ENCODE measurements at places on chromosomes 16 and 17. TPM values are rescaled to one million over a fixed set of nuclear protein-coding genes. Genes with fewer than 3 reads are reported as not detected.

The HAP1 gene
- total RNA-seq: 0.18 TPM

The SEPTIN12 gene
- total RNA-seq: not detected

The ORMDL3 gene
- total RNA-seq: 26.6 TPM

- no peak for DNase-seq
Measured at GRCh38 chr16:50282010-50282538, 15.7 kb downstream of the ADCY7 start.

DNA sequence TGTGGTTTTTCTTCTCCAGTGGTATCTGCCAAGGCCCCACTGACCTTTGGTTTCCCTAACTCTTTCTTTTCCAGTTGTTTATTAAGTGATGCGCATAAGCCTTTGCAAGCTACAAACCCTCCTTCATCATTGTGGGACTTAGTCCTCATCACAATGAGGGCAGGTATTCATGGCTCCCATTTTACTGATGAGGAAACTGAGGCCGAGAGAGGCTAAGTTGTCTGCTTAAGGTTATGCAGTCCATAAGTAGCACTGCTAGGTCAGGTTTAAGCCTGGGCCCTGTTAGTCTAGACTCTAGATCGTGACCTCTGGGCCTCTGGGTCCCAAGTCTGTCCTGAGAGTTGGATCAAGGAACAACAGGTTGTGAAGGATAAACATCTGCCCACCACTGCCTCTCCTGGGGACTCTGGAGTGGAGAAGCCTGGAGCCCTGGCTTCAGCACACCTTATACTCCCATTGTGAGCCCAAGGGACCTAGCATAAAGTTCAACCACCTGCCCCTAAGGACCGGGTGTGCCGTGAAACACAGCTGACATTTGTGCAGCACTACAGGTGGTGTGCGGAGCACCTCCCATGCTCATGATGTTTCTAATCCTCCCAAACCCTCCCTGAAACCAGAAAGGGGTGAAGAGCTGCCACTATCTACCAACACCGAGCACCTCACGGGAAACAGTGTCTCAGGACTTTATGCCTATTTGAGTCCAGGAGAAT, 5.2 kb upstream of the KCNH6 start:
- no peak for DNase-seq

DNA sequence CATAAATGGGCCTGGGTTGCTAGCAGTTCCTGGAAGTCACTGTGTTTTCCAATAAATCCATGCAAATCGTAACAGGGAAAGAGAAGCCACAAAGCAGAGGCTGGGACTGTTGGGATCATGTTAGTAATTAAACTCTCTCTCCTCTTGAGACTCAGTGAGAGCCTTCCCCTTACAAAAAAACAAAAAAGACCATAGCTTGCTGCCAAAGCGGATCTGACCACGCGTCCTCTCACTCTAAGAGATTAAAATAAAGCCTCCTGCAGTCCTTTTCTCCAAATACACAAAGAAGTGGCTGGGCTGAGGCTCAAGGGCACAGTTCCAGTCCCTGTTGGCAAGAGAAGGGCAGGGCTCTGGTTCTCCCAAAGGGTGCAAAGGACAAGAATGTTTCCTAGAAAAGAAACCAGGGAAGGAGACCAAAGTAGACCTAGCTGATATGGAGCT, 38.5 kb downstream of the PIGL start:
- no peak for DNase-seq

GRCh38 chr16:67393788-67394154, 473 bp upstream of the TPPP3 start:
- DNase-seq: no peak

GRCh38 chr16:89722392-89723278, 1.3 kb downstream of the ZNF276 start:
- no peak for DNase-seq

DNA sequence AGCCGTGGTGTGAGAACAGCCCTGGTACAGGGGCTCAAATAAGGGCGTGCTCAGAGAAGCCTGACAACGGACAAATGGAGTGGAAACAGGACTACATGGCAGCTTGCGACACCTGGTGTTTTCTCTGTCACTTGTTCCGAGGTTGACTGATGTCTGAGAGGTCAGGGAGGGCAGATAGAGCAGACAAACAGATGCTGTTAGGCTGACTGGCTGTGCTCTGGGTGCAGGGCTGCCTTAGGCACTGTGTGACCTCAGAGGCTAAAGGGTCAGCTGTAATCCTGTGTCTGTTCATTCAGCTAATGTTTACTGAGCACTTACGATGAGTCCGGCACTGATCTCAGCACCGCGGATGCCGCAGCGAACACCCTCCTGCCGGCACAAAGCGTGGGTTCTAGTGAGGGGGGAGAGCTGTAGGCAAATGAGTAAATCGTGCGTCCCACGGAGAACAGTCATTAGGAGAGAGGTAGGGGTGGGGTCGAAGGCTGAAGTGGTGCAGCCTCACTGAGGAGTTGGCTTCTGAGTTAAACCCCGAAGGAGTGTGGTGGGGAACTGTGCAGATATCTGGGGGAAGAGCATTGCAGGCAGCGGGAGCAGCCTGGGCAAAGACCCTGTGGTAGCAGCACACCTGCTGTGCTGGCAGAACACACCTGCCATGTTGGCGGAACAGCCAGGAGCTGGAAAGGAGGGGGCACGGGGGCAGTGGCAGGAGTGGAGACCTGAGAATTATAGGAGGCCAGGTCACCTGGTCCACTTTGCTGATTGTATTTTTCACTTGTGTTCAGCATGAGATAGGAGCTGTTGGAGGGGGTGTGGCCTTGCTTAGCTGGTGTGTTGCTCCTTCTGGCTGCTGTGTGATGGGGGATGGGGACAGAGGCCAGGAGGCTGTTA, 35.0 kb downstream of the GPT2 start:
- no peak for DNase-seq

GRCh38 chr16:51994597-51994996, 552.3 kb downstream of the TOX3 start:
- no peak for DNase-seq

- no peak for DNase-seq
Measured at GRCh38 chr17:10843811-10844210, 5.9 kb upstream of the PIRT start.

GRCh38 chr17:77133087-77133638, 7.6 kb upstream of the SEC14L1 start:
- DNase-seq: no peak

DNA sequence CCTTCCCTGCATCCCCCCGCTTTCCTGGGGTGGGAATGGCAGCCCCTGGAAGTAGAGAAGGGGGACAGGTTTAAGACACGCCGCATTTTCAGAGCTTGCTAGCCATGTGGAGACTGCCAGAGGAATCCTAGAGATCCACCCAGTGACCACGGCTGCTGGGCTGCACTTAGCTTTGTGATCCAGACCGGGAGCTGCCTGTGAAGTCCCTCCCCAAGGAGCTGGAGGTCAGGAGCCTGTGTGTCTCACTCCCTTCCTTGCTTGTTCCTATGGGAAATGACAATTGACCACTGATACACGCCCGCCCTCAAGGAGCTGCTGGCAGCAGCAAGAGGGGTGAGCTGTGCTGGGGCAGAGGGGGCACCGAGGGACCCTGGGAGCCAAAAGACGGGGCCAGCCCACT, 73.7 kb downstream of the SREBF1 start:
- DNase-seq: no peak

- DNase-seq: no peak
Measured at GRCh38 chr17:42313773-42314566, 25.7 kb downstream of the STAT5A start.

DNA sequence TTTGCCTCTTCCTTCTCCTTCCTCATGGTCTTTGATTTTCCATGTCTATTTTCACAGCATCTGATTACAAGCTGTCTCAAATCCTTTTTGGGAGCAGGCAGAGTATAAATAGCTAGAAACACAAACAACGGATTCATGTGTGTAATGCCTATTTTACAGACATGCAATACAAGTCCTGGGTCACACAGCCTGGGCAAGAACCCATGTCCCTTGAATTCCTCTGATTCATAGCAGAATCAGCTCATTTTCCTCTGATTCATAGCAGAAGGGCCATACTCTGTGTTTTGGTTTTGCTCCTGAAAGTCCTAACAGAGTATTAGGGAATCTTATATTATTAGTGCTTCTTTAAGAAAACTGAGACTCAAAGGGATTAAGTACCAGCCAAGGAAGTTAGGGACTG, 71.3 kb downstream of the IRX5 start:
- no peak for DNase-seq

GRCh38 chr16:75702242-75702641, 981 bp upstream of the DUXB start:
- DNase-seq: no peak

DNA sequence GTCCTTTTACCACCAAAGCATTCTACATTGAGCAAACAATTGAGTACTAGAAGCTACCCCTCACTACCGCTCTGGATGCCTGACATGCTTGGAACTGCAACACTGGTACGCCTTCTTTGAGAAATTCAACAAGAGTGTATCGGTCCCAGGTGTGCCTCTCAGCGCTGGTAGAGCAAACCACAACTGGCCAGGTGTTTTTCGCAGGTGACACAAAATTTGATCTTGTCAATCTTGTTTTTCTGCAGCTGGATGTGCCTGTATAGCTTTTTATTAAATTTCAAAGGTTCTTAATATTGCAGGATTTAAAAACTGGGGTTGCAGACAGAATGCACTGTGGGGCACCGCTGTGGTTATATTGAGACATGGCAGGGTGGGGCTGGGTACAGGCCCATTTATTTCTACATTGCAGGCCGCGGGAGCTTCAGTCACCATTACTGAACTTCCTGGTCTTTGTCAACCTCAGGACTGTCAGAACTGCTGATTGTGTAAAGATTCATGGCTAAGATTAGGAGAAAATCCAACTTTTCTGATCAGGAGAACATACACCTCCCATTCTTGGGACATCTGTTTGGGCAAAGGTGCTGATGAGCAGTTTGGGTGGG, 4.5 kb upstream of the SNX20 start:
- DNase-seq: no peak

DNA sequence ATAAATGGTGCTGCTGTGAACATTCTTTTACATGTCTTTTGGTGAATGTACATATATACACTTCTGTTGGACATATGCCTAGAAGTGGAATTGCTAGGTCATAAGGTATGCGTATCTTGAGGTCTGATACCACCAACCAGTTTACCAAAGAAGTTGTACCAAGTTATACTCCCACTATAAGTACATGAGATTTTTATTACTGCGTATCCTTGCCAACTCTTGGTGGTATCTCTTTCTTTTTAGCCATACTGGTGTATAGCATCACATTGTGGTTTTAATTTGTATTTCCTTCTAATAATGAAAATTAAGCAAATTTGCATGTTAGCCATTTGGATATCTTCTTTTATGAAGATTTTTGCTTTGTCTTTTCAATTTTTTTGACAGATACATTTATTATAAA, 80.5 kb downstream of the ATF7IP2 start:
- DNase-seq: no peak

- no peak for DNase-seq
Measured at GRCh38 chr17:59561042-59561441, 4.4 kb upstream of the DHX40 start.
